Fibroblast of lung (primary cell): ENCODE measurements at places on chromosomes 6 and 20.

DNA sequence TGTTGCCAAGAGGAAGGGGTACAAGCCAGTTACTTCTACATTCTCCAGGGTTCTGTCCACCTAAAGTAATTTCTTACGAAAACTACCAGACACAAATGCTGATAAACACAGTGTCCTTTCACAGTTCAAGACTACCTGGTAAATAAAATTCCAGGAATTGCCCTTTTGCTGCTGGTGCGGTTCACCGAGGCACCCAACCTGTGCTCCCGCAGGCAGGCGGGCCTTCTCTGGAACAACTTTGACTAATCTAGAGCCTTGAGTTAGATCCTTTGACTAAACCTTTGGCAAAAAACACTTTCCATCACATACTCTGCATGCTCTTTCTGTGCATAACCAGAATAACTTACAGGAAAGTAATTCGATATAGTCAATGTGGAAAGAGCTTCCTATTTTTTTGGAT is 107.0 kb downstream of the HUS1B start:
- no peak for DNase-seq

GRCh38 chr6:139287868-139288267 is 3.9 kb downstream of the TXLNB start:
- DNase-seq, result no peak

- no peak for DNase-seq
Observed at GRCh38 chr20:56453352-56453751, 15.1 kb upstream of the RTF2 start.

- DNase-seq, result no peak
Observed at GRCh38 chr6:7431313-7431673, 41.7 kb downstream of the RIOK1 start.

- DNase-seq, result peak; percentile 48
Observed at GRCh38 chr6:146543940-146544615, 445 bp downstream of the RAB32 start.
